Fibroblast of skin of left quadriceps (primary cell): ENCODE measurements at places on chromosomes 2 and 18.

GRCh38 chr2:215260097-215260677, 51.7 kb upstream of the ATIC start:
- DNase-seq = no peak

DNA sequence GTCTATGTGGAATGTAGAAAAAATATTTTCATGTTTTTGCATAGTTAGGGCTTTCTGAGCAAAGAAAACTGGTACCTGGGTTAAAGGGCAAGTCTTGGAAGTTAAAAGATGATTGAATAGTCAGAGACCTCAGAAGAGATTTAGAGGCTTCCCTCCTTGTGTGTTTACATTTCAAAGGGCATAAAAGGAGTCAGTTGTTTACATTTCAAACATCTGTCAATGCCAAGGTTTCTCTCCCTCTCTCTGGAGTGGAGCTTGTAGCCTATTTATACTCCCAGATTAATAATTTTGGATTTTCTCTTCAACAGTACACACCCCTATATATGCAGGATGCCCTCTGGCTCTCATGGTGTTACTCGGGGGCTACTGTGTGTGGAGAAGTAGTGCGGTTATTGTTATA, 8.6 kb downstream of the M1AP start:
- no peak for DNase-seq

DNA sequence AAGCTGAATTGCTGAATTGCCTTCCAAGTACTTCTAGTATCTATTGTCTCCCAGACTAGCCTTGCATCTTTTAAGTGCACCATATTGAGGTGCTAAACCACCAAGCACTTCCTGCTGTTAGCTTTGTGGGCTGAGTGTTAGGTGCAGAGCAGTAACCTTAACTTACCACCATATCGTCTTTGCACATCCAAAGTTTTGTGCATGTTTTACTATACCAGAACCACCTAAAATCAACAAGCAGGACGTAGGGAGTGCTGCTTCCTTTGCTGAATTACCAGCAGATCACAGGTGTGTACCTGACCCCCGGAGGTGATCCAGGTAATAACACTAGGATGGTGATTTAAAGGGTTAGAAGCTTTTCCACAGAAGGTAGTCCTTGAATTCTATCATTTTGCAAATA, 359.9 kb upstream of the HNRNPA3 start:
- no peak for DNase-seq

GRCh38 chr2:74887445-74887951, 53.6 kb downstream of the HK2 start:
- DNase-seq = no peak

DNA sequence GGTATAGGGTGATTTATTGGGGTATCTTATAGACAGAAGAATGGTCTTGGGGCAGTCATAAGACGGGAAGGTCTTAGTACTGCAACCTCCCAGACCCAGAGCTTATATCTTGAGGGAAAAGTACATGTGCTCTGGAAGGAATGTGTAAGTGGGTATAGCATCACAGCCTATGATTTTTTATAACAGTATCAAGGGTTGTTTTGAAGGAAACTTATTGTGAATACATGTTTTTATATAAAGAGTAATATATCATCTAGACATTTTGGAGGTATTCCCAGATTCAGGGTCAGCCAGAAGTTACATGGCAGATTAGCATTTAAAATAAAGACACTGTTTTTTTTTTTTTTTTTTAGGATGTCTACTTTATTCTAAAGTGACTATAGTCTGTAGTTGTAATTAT, 47.6 kb upstream of the STON1 start:
- DNase-seq = peak; percentile 75

DNA sequence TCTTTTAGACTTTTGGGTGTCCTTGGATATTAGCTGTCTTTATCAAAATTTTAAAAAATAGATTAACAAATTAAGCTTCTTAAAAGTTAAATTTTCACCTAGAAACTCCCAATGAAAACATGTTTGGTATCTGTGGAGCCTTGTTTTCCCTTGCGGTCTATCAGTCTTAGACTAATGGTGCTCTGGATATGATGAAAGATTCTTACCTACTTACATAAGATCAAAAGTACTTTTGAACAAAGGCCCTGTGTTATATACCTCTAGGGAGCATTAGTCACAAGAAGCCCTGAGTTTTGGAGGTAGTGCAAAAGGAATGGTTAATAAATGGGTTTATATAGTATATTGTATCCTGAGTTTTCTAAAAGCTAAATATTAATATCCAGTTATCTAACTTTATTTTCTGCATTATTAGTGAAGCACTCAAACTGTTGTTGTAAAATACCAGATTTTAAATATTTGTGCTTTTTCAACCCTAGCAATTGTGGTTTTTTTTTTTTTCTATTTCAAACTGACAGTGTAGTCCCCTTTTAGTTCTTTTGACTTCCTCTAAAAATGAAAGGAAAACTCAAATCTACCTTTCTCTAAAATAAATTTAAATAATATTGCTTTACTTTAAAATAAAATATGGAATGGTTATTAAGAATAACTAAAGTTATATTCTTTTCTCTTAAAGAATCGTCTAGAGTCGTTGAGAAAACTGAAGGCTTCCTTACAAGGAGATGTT, 18.1 kb downstream of the NDC80 start:
- DNase-seq = no peak

- no peak for DNase-seq
These were observed 2.4 kb downstream of the CCBE1 start for GRCh38 chr18:59694824-59695223.

GRCh38 chr2:26969077-26969844, 1.2 kb upstream of the MAPRE3 start:
- no peak for DNase-seq

GRCh38 chr2:150860301-150860700, 372.8 kb upstream of the RND3 start:
- no peak for DNase-seq

GRCh38 chr2:236988690-236989624, 96.7 kb upstream of the COPS8 start:
- DNase-seq = no peak

GRCh38 chr18:77023102-77023782, 109.3 kb downstream of the MBP start:
- no peak for DNase-seq

DNA sequence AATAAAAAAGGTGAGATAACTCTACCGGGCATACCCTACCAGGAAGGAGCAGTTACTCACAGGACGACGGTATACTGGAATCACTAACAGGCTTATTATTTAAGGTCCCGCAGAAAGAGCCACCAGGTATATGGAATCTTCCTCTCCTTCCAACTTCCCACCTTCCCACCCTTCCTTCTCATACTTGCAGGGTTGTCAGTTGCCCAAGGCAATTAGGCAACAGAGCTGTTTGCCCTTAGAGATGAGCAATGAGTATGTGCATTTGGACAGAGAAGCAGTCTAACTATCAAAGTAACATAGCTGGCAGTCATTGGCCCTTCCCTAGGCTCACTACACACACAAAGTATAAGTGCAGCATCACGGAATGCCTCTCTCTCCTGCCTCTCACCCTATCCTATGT, 32.1 kb upstream of the EVA1A start:
- DNase-seq = no peak
